CD4-positive, alpha-beta T cell treated with Interleukin-6 at 100 ng/mL for 8 hours (primary cell): ENCODE measurements at places on chromosomes 13 and 19.

DNA sequence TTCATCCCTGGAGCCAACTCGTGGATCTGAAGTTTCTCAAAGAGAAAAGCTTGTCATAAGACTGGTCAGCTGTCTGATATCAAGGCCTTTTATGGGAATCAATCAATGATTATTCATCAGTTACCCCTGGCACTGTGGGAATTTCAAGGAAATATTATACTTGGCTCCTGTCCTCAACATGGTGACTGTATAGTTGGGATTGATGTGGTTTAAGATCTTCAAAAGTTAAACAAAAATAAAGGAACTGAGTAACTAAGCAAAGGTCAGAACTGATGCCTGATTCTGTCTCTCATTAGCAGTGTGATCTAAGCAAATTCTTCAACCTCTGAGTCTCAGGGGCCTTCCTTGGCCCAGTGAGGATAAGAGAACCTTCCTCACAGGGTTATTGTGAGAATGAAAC lies 22.2 kb upstream of the SERPINE3 start:
- no peak for DNase-seq

DNA sequence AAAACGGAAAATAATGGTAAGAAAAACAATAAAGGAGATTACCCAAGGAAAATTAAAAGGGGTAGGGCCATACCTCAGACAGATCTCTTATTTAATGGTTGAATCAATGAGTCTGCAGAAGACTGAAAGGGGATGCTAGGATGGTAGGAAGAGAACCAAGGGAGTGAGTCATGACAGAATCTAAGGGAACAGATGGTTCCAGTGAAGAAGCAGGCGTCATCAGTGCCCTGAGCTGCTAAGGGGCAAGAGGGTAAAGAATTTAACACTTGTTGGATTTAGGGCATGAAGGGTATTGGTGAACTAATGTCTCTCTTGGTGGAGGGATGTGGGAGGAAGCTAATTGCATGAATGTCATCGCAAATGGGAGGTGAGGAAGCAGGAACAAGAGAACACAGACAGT lies 329.2 kb upstream of the TSHZ3 start:
- no peak for DNase-seq

- DNase-seq: no peak
These were observed 94.1 kb upstream of the SLC7A1 start for GRCh38 chr13:29689548-29689947.

- DNase-seq: no peak
These were observed 199.7 kb downstream of the IRS2 start for GRCh38 chr13:109586509-109587346.

GRCh38 chr19:18223860-18224524 lies 2.2 kb downstream of the PDE4C start:
- DNase-seq: no peak

DNA sequence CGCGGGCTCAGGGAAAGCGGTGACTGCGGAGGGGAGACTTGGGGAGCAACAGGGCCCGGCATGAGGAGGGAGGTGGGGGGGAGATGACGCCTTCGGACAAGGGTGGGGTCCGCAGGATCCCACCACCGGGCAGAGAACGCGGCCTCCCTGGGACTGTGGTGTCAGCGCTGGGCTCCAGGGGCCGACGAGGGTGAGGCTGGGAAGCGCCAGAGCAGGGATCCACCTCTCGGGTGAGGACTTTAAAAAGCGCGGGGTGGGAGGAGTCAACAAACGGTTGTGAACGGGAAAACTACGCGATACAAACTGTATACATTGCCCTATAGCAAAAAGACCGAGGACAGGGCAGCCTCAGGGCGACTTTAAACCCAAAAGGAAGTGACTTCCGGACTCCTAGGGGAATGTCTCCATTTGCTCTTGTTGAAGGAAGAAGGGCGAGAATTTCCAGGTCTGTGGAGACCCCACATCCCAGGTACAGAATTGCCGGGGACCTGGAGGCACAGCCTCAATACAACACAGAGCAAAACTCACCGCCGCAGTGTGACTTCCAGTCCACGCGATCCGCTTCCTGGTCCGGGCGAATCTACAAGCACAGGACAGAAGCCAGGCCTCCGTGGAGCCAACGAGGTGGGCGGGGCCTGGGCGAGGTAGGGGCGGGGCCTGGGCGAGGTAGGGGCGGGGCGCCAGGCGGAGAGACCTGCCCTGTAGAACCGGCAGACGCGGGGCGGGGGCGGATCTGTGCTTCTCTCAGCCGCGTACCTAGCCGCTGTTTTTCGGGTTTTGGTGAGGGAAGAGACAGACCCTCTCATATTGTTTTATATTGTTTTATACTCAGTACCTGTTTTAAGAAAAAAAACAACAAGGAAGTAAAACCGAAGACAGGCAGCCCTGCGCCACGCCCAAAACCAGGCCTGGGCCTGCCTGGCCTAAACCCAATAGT lies at the start of gene ZNF888:
ZNF888 (minus strand) TSS at position 588 of the 937 bp plus-strand sequence. CDS start 5,555 bp downstream, outside the sequence.
- DNase-seq: peak; percentile 85

- DNase-seq: no peak
These were observed 192.6 kb downstream of the COL4A1 start for GRCh38 chr13:110114316-110114715.

- no peak for DNase-seq
These were observed 25.2 kb upstream of the ATP11A start for GRCh38 chr13:112664501-112665203.

DNA sequence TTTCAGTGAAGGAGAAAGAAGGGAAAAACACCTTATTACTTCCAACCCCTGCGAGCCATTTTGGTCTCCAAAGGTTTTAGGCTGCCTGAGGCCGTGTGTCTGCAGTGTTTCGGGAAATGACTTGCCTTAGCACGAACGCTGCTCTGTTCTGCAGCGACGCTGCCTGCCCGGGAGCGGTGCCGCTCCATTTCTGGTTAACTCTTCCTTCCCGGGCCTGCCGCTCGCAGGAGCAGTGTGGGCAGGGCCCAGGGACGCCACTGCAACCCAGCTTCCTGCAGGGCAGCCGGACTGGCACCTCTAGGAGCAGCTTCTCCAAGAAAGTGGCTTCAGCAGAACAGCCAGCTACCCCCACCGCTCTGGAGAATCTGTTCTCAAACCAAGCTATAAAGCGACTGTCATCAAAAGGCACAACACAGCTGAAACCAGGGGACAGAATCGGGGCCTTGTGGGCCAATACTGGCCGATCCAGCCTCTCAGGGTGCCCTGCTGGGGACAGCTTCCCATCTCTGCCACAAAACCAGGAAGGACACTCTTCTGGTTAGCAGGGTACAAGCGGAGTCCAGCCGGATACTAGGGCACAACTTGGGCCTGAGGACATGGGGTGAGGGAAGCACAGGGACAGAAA lies 72.2 kb downstream of the KCTD15 start:
- no peak for DNase-seq

DNA sequence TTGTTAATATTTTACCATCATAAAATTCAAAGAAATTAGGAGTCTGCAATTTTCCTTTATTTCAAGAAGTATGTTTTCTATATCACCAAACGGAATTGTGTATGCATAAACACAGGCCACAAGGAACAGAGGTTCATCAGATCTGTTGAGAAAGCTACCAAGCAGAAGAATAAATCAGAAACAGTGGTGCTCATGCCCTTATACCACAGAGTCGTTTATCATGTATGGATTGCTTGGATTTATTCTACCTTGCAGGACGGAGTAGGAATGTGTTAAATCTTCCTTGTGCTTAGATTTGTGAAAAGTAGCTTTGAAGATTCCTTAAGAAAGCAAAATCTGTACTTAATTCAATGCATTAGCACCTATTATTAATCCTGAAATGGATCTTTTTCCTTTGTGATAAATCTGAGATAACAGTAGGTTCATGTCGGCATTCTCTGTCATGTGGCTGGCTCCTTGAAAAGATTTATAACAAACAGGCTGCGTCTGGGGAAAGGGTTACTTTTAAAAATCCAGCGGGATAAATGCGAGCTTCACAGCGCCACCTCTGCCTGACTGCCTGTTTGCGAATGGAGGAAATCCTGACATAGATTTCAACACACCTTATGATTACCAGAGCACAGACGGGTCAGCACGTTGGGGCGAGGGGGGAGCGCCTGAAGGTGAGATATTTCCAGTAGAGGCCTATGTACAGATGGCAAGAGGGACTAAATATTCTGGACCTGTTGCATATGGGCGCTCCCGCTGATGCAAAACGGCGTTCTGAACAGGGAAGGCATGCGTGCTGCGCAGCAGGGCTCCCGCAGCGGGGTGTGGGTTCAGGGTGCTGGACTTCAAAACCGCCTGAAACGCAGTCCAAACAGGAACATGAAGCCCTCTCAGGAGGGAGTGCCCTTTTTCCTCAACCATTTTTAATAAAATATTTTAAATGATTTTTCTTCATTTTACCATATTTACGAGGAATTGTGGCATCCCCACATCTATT lies 445.5 kb upstream of the SGCG start:
- no peak for DNase-seq

GRCh38 chr13:26780411-26780810 lies 19.8 kb upstream of the GPR12 start:
- DNase-seq: no peak

GRCh38 chr13:94662274-94662945 lies 49.9 kb downstream of the SOX21 start:
- no peak for DNase-seq

- no peak for DNase-seq
These were observed 1829.0 kb upstream of the MIR17HG start for GRCh38 chr13:89518289-89519077.

- DNase-seq: no peak
These were observed 581 bp downstream of the RCBTB1 start for GRCh38 chr13:49584771-49585182.

DNA sequence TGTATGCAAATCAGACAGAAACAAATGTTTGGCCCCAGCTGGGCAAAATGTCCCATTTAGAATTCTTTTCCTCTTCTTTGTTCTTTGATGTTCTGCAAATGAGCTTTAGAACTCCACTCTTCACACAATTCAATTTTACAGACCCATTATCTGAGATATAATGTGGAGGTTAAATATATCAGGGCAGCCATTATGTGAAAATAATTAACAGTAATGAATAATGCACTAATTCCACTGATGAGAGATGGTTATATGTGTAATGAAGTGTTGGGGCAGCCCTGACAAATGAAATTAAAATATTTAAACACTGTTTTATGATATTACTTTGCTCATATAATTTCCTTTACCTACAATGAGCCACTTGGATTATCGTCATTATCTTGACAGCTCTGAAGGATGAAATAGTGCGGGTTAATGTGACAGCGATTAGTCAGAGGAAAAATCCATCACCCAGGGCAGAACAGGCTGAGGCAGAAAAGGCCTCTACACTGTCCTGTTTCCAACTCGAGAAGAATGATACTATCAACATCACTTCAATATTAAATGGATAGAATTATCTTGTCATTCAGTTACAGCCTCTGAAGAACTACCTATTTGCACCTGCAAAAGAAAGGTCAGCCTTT lies 321.1 kb downstream of the RBM26 start:
- DNase-seq: no peak

- no peak for DNase-seq
These were observed 55.4 kb downstream of the KCTD12 start for GRCh38 chr13:76830805-76831204.

GRCh38 chr13:110531671-110532083 lies 29.8 kb downstream of the RAB20 start:
- no peak for DNase-seq

GRCh38 chr19:6026390-6027227 lies 48.7 kb upstream of the RANBP3 start:
- no peak for DNase-seq

DNA sequence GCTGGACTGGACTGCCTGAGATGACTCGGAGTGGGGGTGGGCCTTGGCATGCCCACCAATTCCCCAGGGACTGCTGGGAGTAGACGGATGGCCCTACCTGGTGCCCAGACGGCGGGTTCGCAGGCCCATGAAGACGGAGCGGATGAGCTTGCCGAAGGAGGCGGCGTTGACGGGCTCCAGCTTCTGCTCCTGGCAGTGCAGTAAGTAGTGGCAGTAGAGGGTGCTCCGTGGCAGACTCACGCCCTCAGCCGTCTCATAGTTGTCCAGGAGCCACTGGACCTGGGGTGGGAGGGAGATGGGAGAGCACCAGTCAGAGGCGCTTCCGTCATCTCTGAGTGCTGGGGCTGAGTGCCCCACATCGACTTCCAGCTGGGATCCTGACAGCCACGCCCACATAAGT lies 17.6 kb downstream of the DCAF15 start:
- DNase-seq: no peak

- no peak for DNase-seq
These were observed at the start of gene NCAN for GRCh38 chr19:19211499-19212420. NCAN (plus strand) TSS chr19:19211958; CDS start chr19:19216954, 4,996 bp downstream.

- no peak for DNase-seq
These were observed 17.7 kb downstream of the HPN start for GRCh38 chr19:35059006-35059798.

DNA sequence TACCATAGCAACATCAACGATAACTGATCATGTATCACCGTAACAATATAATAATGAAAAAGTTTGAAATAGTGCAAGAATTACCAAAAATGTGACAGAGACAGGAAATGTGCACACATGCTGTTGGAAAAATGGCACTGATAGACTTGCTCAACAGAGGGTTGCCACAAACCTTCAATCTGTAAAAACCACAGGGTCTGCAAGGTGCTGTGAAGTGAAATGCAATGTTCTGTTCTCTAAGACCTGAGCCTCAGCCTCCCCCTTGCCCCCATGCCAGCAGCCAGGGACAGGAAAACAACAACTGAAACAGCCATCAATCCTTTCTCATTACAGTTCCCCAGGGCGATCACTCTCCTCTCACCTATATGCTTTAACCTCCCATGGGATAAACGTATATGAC lies 88.4 kb downstream of the USP12 start:
- no peak for DNase-seq

DNA sequence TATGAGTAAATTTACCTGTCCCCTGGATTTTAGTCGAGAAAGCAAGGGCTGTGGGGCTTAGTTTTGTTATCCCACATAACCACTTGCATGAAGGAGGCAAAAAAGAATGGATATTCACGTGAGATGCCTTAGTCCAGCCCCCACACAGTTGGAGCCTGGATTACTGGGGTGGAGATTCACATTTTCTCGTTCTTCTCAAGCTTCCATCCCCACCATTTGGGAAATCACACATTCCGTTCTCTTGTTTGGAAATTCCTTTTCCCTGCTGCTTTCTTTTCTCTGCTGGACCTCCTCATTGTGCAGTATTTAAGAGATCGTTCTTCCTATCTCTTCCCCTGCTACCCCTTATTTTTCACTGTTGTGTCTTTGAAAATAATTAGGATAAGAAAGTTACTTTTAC lies 45.1 kb upstream of the FARP1 start:
- no peak for DNase-seq

DNA sequence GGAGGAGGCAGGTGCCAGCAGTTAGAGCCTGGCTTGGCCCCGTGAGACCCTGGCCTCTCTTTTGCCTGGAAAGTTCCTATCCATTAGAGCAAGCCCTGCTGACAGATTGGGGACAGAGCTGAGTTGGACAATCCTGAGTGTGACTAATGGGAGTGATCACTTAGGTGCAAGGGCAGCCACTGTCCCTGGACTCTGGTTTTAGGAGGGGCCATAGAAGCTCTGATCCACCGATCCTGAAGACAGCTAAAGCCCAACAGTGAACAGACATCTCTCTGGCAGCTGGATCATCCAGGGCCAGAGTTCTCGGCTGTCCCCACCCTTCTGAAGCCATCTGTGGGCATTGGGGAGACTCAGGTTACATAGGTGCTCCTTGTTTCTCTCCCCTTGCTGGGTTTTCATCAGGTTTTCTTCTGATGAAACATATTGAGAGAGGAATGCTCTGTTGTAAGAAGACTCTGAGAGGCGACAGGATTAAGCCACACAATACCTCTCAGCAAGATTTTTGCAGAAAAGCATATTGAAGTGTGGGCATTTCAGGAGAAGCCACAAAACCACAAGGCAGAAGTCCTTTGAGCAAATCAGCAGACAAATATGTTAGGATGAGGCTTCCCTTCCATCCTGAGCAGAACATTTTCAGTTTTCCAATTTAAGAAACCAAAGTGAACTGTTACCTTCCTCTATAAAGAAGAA lies 288.0 kb upstream of the MAB21L1 start:
- no peak for DNase-seq
